GM10248 (cell line): ENCODE measurements at places on chromosomes 1 and 21.

GRCh38 chr1:207605444-207606361, 39.2 kb upstream of the CR1L start:
- DNase-seq = no peak

DNA sequence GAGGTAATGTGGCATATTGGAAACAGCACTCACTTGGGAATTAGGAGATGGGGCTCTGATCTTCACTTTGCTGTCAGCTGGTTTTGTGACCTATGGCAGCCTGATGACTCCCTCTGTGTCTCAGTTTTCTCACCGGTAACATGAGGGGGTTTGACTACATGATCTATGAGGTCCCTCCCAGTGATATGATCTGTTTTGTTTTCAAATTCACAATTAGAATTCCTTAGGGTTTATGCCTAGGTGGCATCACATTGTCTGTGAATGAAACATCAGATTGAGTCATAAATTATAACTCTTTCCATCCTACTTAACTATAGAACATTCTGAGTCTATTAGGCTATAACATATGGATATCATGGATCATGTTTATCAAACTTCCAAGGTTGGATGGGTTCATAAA, 386.6 kb downstream of the PTBP2 start:
- DNase-seq = no peak

DNA sequence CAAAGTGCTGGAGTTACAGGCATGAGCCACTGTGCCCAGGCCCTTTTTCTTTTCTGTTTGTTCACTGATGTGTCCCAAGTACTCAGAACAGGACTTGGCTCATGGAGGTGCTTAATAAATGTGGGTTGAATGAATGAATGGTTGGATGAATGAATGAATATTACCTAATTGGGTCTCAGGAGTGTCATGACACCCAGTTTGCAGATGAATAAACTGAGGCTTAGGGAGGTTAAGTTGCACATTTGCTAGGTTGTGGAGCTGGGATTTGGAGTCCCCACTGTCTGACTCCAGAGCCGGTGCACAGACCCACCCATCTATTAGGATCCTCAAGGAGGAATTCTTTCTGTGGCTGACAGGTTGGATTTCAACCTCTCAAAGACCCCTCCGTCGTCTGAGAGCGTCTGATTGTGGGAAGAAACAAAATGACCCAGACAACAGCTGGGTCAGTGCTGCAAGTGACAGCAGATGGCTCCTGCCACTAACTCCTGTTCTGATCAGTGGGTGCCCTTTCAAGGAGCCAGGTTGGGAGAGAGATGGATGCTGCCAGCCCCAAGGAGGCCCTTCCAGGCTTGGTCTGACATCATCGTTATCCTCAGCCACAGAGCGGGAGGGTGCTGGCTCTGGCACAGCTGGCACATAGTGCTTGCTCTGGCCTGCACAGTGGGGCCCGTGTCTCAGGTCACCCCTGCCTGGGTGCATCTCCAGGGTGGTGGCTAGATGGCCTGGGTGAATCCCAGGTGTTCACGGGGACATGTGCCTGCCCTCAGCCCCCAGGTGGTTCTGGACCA, 24.2 kb downstream of the ARHGEF10L start:
- no peak for DNase-seq

DNA sequence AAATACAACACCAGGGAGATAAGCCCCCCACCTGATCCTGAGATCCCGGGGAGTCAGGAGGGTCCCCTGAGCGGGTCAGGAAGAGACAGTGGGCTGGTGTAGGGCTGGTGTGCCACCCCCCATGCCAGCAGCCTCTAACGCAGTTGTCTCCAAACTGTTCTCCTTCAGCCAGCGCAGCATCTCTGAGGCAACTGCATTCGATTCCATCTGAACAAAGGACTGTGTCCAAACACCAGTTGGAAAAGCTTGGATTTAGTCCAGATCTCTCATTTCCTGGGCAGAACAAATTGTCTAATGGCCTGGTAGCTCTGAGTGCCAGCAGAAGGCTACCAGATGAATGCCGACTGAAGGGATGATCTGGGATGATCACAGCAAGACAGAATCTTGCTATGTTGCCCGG, 44.1 kb upstream of the EIF4G3 start:
- no peak for DNase-seq

- no peak for DNase-seq
These were observed 39.6 kb downstream of the KCTD3 start for GRCh38 chr1:215606564-215607168.

GRCh38 chr1:181104790-181105133, 16.3 kb downstream of the IER5 start:
- DNase-seq = no peak

GRCh38 chr1:87961992-87962391, 633.3 kb downstream of the LMO4 start:
- DNase-seq = no peak

GRCh38 chr1:24022581-24023361, 42.6 kb upstream of the SRSF10 start:
- no peak for DNase-seq

DNA sequence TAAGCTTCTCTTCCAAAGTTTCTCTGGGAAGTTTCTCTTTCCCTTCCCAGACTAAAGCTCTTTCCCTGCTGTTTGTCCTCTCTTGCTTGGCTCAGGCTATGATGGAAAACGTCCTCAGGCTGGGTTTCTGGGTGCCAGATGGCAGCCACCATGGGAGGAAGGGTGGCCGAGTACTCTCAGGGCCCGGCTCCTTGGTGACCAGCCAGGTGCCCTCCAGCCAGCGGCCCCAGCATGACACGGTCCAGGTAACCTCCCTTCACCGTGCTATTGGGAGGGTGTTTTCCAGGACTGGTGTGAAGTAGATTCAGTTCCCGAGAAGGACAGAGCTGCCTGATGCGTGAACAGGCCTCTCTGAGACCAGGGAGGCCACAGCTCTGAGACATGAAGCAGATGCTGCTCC, 60.3 kb downstream of the KIF26B start:
- no peak for DNase-seq

DNA sequence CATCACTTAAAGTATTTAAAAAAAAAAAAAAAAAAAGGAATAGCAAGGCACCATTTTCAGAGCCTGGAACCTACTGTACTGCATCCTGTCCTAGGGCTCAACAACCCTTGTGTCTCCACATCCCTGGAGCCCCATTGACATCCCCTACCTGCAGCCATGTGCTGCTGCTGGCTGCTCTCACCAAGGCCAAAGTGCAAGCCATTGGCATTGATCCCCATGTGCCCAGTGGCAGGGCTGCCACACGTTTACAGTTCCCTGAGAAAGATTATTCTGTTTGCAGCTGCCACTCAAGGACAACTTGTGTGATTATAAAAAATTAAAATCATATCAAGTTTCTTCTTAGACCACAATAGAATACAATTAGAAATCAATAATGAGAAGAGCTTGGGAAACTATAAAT, 129.9 kb downstream of the LHX8 start:
- DNase-seq = no peak

DNA sequence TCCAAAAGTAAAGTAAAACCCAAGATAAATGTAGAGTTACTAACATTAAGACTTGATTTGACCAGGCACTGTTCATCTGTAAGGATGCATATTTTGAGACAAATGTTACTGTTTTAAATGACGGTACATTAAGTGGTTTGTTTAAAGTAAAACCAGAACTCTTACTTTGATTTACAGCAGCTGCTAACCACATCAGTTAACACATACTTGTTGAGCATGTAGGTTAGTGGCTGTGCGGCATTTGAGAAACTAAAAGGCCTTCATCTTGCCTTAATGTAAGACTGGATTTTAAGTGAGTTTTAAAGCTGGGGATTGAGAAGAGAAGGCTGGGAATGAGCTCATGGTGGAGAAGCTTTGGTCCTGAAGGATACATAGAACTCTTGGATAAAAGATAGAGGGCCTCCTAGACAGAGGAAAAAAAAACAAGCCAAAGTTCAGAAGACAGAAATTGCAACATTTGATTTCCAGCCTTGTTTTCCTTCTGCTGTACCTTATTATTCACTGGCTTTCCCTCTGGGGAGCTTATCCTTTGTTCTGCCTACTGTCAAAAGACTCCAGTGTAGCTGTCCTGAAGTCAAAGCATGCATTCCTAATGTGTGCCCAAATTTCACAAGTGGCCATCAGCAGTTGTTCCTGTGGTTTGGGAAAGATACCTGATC, 66.6 kb downstream of the MTR start:
- no peak for DNase-seq

- DNase-seq = peak; percentile 86
These were observed 4.1 kb upstream of the PTPN7 start for GRCh38 chr1:202164271-202165037.

GRCh38 chr1:26574719-26575251, 45.2 kb downstream of the RPS6KA1 start:
- DNase-seq = no peak

GRCh38 chr1:197985351-197985750, 68.2 kb downstream of the LHX9 start:
- no peak for DNase-seq

DNA sequence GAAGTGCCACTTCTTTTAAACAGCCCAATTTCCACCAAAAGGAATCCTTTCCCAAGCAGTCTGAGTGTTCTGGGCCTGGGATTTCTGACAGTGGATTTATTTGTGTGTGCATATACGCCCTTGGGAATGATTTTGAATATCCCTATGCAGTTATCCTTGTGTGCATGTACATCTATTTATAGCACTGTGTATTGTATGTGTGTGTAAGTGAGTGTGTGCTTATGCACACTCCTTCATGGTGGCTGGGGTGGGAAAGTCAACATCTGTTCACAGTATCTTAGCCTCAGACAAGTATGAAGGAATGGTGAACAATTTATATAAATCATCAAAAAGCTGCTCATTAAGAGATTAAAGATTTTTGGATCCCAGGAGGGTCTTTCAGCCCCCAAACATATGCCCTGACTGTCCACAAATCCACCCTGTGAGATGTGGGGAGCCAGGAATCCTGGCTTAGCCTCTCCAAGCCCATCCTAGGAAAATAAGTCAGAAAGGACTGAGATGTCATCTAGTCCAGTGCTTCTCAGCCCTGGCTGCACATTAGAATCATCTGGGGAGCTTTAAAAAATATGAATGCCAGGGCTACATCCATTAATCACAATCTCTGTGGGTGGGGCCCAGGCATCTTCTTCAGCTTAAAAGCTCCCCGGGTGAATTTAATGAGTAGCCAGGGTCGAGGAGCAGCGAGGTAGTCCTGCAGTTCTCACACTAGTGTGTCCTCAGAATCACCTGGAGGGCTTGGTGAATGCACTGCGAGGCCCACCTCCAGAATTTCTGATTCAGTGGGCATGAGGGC, 101.4 kb downstream of the PLXNA2 start:
- no peak for DNase-seq

- no peak for DNase-seq
These were observed 3.4 kb upstream of the ANGPTL3 start for GRCh38 chr1:62593825-62594394.

GRCh38 chr1:53639251-53639763, 99.7 kb downstream of the GLIS1 start:
- DNase-seq = no peak

DNA sequence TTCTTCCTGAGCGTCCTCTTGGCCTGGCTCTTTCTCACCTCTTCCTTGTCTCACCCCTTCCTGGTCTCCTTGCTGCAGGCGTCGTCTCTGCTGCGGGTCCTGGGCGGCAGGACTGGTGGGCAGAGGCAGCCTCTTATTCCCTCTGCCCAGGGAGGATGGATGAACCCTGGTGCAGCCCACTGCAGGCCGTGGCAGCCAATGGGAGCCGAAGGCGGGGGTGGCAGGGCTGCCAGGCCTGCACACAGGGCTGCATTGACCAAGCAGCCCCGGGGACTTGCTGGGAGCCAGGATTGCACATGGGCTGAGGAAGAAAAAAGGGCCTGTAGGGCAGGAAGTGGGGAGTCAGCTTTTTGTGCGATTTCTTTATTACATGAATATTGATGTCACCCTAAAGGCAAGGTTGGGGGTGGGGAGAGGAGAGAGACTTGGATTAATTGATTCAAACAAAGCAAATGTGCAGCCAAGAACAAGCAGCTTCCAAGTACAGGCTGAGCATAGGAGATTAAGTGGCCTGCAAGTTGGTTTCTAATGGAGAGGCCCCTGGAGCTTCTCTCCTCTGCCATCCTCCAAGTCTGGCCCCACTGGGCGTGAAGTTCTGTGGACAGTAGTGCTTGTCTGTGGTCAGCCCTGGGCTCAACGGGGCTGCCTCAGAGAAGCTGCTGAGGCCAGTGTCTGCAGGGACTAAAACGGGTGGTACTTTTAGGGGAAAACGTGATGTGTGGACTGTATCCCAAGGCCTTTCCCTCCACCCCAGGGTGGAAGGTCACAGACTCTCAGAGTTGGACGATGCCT, at the start of gene S100B:
Gene S100B, minus strand, starts transcription at position 108 of the 792 bp plus-strand sequence. CDS start 2,667 bp downstream, outside the sequence.
- no peak for DNase-seq

DNA sequence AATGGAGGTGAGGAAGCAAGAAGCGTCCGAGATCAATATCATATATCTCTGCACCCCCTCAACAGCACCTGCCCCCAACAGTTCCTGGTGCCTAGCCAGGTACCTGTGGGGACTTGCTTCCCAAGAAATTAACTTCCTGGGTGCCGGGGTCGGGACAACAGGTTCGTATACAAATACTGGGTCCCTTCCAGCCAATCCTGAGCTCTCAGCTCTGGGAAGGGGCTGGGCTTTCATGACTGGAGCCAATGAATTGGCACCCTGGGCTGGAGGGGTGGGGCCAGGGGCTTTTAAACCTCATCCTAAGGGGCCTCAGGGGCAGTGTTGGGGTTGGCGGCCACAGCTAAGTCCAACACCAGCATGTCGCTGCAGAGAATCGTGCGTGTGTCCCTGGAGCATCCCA, at the start of gene PADI3:
Gene PADI3, plus strand, starts transcription at position 318 of the 400 bp plus-strand sequence. Its CDS starts 40 bp downstream, at position 358.
- no peak for DNase-seq

GRCh38 chr1:4838231-4838630, 183.8 kb downstream of the AJAP1 start:
- DNase-seq = no peak

GRCh38 chr21:26194811-26195251, 24.3 kb upstream of the APP start:
- no peak for DNase-seq

DNA sequence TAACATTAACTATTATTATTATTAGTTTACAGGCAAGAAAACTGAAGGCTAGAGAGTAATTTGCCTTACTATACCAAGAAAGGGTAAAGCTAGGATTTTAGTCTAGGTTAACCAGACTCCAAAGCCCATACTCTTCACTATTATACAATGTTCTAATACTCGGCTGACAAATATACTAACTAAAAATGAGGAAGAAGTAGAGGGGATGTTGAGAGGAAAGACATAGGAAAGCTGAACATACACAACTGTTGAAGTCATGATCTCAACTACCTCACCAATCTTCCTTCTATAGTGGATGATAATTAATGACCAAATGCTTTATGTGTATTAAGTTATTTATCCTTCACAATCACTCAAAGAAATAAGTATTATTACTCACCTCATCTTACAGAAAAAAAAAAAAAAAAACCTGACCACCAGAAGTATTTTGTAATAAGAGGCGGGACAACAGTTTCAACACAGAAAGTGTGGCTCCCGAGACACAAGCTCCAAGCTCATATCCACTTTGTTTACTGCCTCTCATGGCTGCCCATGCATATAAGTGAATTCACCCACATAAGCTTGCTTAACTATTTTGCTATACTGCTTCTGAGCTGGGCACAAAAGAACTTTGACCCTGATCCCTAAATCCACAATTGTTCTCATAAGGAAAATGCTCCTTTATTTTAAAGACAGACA, 78.0 kb downstream of the USP1 start:
- DNase-seq = no peak
